ENCODE measurements at places on chromosomes 1 and 21. TPM values are rescaled to one million over a fixed set of nuclear protein-coding genes. Genes with fewer than 3 reads are reported as not detected.
A peak's percentile ranks its signal among the peaks of the same experiment; 100 is the strongest.

Gene PADI2
- 111 TPM for total RNA-seq

DNA sequence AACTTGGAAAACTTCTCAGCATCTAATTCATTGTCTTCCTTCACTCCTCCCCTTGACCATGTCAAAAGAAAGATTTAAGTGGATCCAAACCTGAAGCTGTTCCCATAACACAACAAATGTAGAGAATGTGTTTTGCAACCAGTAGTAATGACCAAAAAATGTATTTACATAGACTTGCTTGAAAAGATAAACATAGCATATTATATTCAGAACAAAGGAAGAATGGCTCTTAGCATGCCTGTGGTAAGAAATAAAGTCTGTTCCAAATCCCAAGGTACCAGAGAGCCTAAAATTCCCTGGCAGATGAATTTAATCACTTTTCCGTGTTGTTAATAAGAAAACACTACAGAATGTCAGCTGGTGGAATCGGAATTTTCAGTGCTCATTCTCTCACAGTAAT is 36.8 kb downstream of the FMO3 start:
- DNase-seq: no peak

Gene ZBTB37
- 15.0 TPM for total RNA-seq

DNA sequence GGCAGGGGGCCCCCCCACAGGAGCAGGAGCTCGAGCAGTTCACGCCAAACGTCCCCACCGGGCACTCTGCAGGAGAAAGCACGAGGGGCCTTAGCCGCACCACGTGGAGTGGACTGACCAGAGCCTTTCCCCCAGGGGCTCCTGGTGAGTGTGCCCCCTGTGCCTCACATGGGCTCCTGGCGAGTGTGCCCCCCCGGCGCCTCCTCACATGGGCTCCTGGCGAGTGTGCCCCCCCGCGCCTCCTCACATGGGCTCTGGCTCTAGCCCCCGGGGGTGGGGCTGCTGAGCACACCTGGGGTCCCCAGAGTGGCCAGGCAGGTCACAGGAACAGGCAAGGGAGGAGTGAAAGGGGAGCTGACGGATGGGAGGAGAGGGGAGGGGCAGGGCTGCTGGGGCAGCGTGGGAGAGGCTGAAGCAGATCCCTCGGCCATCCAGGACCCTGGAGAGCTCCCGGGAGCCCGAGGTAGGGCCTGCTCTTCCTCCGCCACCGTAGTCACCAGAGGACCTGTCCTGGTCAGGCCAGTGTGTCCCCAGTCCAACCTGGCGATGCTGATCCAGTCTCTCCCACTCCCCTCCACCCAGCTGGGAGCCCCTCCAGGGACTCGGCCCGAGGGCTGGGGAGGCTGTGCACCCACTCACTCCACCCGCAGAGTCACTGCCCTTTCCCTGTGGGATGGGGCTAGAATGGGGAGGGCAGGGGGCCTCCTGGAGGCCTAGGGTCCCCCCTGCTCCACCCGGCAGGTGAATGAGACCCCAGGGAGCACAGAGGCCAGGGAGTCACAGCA is 47.6 kb downstream of the ARHGEF16 start:
- peak; percentile 92 for DNase-seq

Gene KRTAP12-3
- not detected for total RNA-seq

- peak; percentile 85 for DNase-seq
These were observed 772 bp downstream of the UCK2 start for GRCh38 chr1:165828103-165828668.

Gene AGT
- total RNA-seq: 30.1 TPM

GRCh38 chr1:205318231-205318991 is 3.1 kb downstream of the NUAK2 start:
- DNase-seq: no peak

Gene FCRL5
- total RNA-seq: not detected

- DNase-seq: no peak
These were observed 29.0 kb downstream of the METTL18 start for GRCh38 chr1:169765580-169766331.

DNA sequence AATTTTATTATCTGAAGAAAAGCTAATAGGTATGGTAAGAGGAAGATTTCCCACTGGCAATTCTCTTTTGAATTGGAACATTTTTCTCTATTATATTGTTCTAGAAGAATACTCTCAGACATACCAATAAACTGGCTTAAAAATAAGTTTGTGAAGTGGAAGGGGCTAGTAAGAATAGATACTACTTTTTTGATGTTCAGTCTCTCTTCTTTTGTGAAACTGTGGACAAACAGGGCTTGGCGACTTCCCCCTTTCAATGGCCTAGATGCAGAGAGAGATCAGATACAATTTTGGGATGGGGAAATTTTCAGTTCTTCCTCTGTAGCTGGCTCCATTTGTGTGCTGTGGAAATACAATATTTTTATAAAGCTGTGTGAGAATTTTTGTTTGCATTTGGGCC is 2.5 kb downstream of the PBX1 start:
- DNase-seq: no peak

DNA sequence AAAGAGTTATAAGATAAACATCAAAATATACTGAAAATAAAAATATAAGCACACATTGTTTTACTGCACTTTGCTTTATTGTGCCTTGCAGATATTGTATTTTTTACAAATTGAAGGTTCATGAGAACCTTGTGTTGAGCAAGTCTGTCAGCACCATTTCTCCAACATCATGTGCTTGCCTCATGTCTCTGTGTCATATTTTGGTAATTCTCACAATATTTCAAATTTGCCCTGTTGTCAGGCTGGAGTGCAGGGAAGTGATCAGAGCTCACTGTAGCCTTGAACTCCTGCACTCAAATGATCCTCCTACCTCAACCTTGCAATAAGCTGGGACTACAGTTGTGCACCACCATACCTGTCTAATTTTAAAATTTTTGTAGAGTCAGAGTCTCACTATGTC is 21.3 kb upstream of the CNIH3 start:
- DNase-seq: no peak

- no peak for DNase-seq
These were observed 49.0 kb downstream of the MAGI3 start for GRCh38 chr1:113439277-113439670.

DNA sequence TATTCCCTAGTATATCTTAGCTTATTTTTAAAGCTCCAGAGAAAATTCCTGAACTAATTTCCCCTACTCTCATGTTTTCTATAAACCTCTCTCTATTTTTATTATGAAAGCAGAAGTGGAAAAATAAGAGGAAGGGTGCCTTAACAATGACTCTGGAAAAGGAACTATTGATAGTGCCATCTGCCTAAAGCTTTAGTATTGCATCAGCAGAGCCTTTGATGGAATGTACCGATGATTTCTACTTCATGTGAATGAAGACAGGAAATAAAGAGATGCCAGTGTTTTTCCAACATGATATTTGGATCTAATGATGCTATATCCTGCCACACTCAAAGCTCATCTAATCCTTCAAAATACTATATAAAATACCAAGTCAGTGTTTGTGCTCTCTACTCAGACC is 35.1 kb downstream of the TNFSF18 start:
- DNase-seq: no peak

- no peak for DNase-seq
These were observed 812.8 kb upstream of the BRINP3 start for GRCh38 chr1:191290441-191290840.

Gene TIE1
- total RNA-seq: not detected

- no peak for DNase-seq
These were observed 3.0 kb downstream of the TAS1R2 start for GRCh38 chr1:18856435-18856834.

DNA sequence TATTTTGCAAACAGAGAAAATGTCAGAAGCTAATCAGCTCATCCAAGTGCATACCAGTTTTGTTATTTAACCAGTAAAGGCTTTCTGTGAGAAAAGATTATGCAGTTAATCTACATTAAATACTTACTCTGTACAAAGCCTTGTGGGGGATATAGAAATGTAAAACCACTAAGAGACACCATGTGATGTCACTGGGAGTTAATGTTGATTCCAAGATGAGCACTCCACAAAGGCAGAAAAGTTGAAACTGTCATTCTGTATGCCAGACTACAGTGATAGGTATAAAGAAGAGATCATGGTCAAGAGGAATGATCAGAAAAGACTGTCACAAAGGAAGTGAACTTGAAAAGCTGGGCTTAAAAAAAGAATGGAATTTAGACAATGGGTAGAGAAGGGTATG is 100.3 kb upstream of the SGIP1 start:
- no peak for DNase-seq

DNA sequence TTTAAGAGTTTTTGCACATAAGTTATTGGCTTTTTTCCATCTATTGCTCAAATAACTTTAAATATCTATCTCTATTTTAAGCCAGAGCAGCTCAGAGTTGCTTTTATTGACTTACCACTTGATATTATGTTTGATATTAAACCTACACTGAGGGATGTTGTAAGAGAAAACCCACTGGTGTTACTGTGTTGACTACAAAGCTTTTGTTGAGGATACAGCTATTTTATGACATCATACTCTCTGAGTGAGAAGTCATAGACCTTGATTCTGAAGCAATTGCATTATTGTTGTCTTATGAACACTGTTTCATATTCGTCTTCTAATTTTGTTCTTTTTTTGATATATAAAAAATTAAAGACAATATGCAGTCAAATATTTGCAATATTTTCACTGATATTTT is 560.4 kb downstream of the PTBP2 start:
- DNase-seq: no peak

Data from osteocyte (in vitro differentiated cells).